ENCODE measurements at places on chromosomes 16 and 17.

GRCh38 chr17:39195568-39196160 lies 1.8 kb downstream of the CACNB1 start:
- no peak for DNase-seq

GRCh38 chr16:25109643-25110042 lies 1.9 kb upstream of the LCMT1 start:
- no peak for DNase-seq

DNA sequence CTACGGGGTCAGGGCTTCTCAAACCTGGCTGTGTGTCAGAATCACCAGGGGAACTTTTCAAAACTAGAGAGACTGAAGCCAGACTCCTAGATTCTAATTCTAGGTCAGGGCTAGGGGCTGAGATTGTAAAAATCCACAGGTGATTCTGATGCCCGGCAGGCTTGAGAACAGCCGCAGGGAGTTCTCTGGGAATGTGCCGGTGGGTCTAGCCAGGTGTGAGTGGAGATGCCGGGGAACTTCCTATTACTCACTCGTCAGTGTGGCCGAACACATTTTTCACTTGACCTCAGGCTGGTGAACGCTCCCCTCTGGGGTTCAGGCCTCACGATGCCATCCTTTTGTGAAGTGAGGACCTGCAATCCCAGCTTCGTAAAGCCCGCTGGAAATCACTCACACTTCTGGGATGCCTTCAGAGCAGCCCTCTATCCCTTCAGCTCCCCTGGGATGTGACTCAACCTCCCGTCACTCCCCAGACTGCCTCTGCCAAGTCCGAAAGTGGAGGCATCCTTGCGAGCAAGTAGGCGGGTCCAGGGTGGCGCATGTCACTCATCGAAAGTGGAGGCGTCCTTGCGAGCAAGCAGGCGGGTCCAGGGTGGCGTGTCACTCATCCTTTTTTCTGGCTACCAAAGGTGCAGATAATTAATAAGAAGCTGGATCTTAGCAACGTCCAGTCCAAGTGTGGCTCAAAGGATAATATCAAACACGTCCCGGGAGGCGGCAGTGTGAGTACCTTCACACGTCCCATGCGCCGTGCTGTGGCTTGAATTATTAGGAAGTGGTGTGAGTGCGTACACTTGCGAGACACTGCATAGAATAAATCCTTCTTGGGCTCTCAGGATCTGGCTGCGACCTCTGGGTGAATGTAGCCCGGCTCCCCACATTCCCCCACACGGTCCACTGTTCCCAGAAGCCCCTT lies 10.9 kb downstream of the STH start:
- no peak for DNase-seq

GRCh38 chr16:50684823-50685461 lies 3.8 kb upstream of the SNX20 start:
- DNase-seq: no peak

- DNase-seq: no peak
These were observed 25.1 kb upstream of the SLC47A1 start for GRCh38 chr17:19508577-19508867.

DNA sequence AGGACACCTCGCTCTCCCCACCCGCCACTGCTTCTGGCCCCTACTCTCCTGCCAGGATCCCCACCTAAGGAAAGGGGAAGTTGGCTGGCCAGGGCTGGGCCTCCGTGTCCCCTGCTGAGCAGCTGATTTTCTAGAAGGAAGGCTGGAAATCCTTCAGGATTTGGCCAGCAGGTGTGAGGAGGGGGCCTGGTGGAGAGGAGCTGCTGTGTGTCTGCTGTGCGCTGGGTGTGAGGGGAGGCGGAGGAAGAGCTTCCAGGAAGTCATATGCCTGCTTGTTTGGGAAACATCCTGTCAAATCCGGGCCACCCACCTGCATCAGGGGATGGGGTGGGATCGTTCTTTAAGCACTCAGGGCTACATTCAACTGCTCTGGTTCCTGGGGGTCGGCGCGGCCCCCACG lies 28.6 kb downstream of the TPSG1 start:
- DNase-seq: no peak

DNA sequence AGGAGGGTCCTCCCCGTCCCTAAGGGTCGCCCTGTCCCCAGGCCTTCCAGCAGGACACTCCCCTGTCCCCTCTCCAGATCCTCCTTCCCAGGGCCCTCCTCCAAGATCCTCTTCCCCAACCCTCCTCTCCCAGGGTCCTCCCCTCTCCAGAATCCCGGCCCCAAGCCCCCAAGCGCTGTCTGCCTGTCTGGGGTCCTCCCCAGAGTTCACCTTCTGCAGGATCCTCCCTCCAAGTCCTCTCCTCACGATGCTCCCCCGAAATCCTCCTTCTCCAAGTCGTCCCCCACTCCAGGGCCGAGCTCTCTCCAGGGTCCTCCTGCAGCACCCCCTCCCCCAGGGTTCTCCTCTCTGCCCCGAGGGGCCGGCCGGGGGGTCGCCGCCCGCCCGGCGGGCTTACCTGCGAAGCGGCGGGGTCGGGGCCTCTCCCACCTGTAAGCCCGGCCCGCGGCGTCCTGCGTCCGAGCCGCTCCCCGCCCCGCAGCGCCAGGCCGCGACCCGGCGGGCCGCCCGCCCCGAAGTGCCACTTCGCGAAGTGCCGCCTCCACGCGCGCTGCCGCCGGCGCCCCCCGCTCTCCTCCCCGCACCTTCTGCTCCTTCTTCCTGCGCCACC lies 678 bp upstream of the BAIAP2 start:
- no peak for DNase-seq

DNA sequence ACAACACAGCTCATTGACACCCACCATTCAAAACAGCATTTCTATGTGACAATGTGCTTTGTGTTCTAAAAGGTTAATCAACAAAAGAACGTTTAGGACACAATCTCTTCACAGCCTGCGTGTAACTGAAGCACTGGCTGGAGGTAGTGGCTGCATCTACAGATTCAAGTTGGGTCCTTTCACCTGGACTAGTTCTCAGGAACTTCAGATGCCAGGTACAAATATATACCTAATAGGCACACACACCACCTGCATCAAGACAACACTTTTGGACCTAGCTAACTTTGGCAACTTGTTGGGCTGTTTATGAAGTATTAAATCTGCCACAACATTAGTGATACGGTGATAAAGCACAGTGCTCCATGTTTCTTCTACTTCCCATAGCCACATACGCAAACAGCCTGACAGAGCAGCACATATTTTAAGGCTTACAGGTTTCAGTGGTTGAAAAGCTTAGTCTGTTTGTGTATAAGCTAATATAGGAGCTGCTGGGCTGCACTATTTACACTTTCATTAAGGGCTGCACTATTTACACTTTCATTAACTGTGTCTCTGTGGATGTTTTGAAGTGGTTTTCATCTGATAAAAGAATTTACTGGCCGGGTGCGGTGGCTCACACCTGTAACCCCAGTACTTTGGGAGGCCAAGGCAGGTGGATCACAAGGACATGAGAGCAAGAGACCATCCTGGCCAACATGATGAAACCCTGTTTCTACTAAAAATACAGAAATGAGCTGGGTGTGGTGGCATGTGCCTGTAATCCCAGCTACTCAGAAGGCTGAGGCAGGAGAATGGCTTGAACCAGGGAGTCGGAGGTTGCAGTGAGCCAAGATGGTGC lies 132.6 kb downstream of the PARN start:
- no peak for DNase-seq

DNA sequence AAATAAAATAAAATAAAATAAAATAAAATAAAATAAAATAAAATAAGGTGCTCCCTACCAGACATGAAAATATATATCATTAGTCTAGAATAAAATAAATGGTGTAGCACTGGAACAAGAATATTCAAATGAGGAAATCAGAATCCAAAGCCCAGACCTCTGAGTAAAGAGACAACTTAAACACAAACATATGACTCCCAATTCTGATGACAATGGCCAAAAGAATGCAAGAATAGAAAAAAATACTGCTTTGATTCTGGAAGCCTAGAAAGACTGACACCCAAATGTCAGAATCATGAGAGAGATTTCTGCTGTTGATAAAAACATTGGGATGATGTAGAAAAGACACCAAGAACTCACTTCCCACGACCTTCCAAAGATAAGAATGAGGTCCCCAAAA lies 27.9 kb downstream of the MYOCD start:
- no peak for DNase-seq

- DNase-seq: peak; percentile 18
These were observed 175.3 kb downstream of the UTP18 start for GRCh38 chr17:51435641-51436091.

DNA sequence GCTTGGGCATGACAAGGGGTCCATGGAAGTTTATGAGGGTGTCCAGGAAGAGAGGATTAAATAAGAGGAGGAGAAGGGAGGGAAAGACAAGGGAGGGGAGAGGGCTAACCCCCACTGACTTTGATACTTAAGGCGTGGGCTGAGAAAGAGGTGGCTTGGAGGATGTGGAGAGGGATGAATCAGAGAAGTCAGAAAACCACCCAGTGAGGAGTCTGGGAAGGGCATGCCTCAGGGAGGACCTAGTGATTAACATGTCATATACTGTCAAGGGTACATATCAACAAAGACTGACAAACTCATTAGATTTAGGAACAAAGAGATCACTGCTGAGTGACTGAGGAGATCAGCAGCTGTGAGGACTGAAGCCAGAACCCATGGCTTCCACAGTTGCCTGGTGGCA lies 145.4 kb downstream of the IRX5 start:
- no peak for DNase-seq

DNA sequence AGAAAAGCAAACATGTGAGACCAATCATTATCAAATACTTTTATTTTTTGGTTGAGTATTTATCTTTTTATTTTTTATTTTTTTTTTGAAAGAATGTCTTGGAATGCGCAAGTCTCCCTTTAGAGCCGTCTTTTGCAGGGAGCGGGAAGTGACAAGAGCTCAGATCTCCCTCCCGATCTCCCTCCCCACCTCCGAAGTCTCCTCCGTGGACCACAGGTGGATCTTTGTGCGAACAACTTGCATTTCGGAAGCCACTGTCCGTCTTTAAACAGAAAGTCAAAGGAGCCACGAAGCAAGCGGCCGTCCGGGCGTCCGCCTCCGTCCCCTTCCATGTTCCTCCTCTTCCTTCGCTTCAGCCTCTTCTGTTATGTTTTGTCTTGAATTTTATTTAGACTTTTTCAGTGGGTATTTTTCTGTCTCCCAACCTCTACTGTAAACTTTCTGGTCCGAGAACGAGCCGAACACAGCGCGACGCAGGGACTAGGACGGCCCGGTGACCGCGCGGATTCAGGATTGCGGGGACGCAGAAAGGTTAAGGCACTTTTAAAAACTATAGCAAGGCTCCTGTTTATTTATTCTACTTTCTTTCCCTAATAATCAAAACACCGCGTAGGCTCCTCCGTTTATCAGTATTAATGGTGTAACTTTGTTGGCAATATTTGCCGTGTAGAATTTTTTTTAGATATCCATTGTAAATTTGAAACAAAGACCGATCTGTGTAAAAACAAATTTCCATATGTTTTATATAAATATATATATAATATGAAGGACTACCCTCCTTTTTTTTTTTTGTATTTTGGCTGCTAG lies 3.3 kb downstream of the FOXF1 start:
- no peak for DNase-seq

GRCh38 chr16:65445313-65446260 lies 323.7 kb upstream of the CDH11 start:
- no peak for DNase-seq

DNA sequence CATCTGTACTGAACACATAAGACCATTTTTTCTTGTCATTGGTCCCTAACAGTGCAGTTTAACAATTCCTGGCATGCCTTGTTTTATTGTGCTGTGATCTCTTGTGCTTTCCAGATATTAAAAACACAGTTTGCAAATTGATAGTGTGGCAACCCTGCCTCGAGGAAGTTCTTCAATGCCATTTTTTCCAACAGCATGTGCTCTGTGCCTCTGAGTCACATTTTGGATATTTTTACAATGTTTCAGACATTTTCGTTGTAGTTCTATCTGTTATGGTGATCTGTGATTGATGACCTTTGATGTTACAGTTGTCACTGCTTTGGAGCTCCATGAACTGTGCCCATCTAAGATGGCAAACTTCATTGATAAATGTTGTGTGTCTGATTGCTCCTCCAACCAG lies 66.2 kb downstream of the GOSR1 start:
- no peak for DNase-seq

GRCh38 chr17:81092518-81093095 lies 57.7 kb downstream of the BAIAP2 start:
- no peak for DNase-seq

DNA sequence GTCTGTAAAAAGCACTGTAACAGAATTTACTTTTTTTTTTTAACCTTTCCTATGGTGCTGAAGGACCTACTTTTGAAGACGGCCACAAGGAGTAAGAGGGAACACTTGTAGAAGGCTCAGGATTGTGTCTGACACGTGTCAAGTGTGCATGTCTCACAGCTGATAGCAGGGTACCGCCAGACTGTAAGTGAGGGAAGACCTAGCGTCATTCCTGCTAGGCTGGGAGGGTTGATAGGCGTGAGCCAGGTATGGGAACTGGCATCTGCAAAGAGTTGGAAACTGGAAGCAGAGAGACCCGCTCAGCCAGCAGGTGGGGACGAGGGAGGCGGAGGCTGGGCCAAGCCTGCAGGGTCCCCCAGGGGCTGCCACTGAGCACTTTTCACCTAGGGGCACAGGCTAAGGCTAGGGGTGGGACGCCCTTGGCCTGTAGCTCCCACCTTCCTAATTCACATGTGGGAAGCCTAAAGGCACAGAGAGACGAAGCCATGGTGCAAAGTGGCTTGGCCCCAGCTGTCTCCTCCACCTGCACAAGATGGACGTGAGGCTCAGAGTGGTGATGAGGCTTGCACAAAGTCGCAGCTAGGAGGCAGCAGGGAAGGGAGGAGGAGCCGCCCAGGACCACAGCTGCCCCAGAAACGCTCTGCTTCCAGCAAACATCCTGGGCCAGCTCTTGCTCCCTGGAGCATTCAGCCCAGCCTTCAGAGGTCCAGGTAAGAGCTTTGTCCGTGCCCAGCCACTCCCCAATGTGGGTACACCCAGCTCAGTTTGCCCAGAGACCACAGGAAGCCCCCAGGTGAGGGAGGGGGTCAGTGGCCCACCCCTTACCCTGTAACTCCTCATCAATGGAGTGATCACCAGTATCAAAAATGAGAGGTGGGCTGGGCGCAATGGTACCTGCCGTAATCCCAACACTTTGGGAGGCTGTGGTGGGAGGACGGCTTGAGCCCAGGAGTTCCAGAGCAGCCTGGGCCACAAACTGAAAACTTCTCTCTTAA lies 18.9 kb downstream of the VASN start:
- DNase-seq: no peak

GRCh38 chr16:65201511-65201910 lies 79.6 kb upstream of the CDH11 start:
- DNase-seq: no peak

GRCh38 chr16:86925067-86925791 lies 346.9 kb downstream of the FOXL1 start:
- DNase-seq: no peak

- no peak for DNase-seq
These were observed 479.9 kb upstream of the RBFOX1 start for GRCh38 chr16:6852643-6853225.

- no peak for DNase-seq
These were observed 4.3 kb downstream of the MPO start for GRCh38 chr17:58276423-58276822.

GRCh38 chr16:54447576-54448440 lies 161.2 kb upstream of the IRX3 start:
- DNase-seq: no peak

- no peak for DNase-seq
These were observed 10.3 kb upstream of the CORO1A start for GRCh38 chr16:30173054-30173453.
